Activated naive CD8-positive, alpha-beta T cell treated with anti-CD3 and anti-CD28 coated beads, Interleukin-2, amount 10 ng/mL, durations not matched to agents 7 days and 5 days (primary cell): ENCODE measurements at places on chromosomes 11 and 22. TPM values are rescaled to one million over a fixed set of nuclear protein-coding genes. Genes with fewer than 3 reads are reported as not detected.

Gene APOA1
- 0.45 TPM for total RNA-seq

- no peak for DNase-seq
Measured at GRCh38 chr11:61675826-61676225, 4.4 kb upstream of the DAGLA start.

DNA sequence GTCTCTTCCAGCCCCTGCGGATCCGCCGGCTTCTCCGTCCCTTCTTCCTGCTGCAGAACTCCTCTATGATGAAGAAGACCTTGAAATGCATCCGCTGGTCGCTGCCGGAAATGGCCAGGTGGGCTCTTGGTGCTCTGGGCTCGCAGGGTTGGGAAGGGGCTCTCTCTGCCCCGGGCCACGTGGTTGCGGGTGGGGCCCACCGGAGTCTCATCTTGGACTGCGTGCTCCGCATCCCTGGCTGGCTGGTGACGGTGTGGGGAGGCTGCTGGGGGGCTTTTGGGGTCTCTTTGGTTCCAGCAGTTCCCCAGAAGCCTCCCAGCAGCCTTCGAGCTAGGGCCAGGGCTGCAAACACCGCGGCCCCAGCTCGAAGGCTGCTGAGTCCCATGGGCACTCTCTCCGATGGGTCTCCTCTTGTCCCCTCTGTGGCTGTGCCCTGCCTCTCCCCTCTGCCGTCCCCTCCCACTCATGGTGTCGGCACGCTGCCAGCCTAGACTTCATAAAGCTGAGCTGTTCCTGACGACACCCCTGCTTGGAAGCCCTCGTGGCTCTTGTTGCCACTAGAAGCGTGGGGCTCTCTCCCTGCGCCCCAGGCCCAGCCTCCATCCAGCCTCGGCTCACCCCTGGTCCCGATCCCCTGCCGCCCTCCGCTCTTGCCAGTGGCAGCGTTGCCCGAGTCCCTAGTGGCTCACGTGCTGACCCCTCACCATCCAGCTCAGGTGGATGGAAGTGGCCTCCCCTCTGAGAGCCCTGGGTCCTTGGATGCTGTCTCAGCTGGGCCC is 14.3 kb downstream of the TPCN2 start:
- no peak for DNase-seq

DNA sequence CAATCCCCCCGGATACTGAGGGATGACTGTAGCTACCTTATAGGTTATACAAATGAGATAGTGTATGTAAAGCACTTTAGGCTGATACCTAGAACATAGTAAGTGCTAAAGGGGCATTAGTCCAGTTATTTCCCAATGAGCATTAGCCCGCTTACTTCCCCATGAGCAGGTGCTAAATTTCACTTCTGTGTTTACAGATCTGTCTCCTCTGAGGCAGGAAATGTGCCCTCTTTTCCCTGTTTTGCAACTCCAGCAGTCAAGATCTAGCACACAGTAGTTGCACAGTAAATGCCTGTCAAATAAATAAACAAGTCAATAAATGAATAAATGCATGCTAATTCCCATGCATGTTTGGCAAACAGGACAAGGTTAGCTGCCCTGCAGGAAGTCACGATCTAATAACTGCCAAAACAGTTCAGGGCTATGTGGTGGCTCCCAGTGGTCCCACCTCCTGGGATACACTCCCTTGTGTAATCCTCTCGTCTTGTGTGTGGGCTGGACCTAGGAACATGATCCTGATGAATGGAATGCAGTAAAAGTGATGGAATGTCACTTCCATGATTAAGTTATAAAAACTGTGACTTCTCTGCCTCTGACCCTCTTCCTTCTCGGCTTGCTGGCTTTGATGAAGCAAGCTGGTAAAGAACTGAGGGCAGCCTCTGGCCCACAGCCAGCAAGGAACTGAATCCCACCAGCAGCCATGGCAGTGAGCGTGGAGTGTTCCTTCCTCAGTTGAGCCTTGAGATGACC is 459.0 kb downstream of the SOX6 start:
- no peak for DNase-seq

GRCh38 chr11:124892146-124892545 is 5.5 kb downstream of the ROBO4 start:
- DNase-seq = no peak

DNA sequence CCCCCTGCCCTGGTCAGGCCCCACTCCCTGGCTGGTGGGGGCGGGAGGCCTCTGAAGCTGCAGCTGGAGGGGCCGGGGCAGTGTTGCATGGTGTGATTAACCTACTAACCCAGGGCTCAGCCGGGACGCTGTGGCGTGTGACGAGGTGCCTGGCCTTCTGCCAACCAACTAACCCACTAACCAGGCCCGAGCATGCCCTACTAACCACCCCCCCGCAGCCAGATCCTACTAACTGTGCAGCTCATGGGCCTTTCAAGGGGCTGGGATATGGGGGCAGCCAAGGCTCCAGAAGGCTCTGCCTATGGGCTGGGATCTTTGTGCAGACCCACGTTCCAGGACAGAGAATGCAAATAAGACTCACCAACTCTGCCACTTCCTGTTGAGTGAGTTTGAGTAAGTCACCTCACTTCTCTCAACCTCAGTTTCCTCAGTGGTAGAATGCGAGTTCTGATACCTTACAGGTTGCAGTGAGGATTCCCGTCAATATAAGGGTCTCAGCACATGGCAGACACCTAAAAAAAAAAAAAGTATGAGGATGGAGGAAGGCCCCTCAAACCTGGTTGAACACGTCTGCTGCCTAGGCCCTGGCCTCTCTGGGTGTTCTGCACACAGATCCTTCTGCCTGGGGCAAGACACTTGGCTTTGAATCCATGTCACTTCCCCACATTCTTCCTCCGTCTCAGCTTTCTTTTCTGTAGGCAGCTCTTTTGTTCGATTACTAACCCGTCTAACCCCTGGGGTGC is 14.1 kb downstream of the MIAT start:
- peak; percentile 77 for DNase-seq

Gene PTH
- total RNA-seq = not detected

Gene CYP2D6
- 3.7 TPM for total RNA-seq

DNA sequence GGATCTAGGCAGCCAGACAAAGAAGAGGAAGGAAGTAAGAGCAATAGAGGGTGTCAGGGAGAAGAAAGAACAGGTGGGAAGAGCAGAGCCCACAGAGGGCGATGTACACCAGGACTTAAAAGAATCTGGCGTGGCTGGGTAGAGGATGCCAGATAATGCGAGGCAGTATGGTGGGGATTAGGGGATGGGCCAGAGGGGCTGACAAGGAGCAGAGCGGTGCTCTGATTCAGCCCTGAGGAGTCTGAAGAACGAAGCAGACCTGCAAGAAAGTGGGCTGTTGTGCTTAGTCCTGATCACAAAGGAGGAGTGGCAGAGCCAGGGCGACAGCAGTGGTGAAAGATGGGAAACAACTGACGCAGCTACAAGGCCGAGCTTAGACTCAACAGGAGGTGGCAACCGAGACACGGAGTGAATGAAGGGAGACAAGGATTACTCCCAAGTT is 163.7 kb downstream of the LARGE1 start:
- DNase-seq = no peak

GRCh38 chr11:61925736-61926135 is 8.4 kb upstream of the RAB3IL1 start:
- DNase-seq = no peak

DNA sequence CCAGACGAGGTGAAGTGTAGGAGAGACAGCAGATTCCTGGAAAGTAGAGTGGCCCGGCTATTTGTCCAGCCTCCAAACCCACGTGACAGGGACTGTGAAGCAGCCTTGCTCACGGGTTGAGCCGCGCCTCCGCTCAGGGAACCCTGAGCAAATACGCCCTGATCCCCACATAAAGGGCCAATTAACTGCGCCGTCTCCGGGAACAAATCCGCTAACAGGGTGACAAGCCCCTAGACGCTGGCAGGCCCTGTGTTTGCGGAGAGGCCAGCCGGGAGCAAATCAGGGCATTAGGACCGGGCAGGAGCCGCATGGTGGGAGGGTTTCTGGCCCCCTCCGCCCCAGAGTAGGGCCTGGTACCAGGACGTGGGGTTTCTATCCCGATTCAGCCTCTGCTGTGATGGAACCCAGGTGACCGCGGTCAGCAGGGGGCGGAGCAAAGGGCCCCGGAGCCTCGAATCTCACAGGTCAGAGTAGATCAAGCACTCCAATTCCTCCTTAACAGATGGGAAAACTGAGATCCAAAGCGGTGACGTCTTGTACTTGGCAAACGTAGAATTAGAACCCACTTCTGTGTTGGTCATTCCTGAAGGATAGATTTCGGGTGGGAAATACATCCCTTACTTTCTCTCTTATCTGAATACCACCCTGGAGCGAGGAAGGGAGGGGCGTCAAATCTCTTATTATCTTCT is 2.0 kb upstream of the ROBO3 start:
- no peak for DNase-seq

Gene UPK3A
- not detected for total RNA-seq

Gene C22orf23
- total RNA-seq = not detected

- no peak for DNase-seq
Measured at GRCh38 chr22:23155831-23156230, 10.6 kb downstream of the RAB36 start.

Gene LUZP2
- not detected for total RNA-seq

DNA sequence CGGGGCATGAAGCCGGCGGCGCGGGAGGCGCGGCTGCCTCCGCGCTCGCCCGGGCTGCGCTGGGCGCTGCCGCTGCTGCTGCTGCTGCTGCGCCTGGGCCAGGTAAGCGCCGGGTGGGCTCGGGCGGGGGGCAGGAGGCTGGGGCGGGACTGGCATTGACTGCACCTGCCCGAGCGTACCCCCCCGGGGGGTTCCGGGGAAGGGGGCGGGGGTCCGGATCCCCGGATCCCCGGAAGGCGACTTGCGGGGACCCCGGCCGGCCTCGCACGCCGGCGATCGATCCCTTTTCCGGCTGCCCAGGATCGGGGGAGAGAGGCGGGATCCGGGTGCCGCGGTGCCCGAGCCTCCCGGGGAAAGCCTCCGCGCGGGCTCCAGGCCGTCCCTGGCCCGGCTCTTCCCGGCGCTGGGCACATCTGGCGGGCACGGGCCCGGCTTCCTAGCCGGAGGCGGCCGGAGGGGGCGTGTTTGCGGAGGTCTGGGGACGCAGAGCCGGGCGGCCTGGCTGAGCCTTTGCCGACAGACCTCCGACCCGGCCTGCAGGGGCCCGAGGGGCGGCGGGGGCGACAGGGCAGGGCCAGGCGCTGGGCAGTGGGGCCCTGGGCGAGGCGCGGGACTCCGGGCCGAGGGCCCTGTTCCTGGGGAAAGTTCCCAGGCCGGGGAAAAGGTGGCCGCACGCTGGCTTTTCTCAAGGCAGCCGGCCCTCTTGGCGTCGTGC is 705 bp downstream of the PTPRJ start:
- DNase-seq = no peak

- no peak for DNase-seq
Measured at GRCh38 chr11:85167038-85167437, 460.1 kb downstream of the DLG2 start.

GRCh38 chr11:810040-810567 is 337 bp downstream of the RPLP2 start:
- no peak for DNase-seq

- no peak for DNase-seq
Measured at GRCh38 chr11:22566293-22566692, 59.3 kb downstream of the FANCF start.

Gene GLYATL2
- not detected for total RNA-seq

- no peak for DNase-seq
Measured at GRCh38 chr11:69700278-69701140, 3.3 kb downstream of the FGF19 start.

DNA sequence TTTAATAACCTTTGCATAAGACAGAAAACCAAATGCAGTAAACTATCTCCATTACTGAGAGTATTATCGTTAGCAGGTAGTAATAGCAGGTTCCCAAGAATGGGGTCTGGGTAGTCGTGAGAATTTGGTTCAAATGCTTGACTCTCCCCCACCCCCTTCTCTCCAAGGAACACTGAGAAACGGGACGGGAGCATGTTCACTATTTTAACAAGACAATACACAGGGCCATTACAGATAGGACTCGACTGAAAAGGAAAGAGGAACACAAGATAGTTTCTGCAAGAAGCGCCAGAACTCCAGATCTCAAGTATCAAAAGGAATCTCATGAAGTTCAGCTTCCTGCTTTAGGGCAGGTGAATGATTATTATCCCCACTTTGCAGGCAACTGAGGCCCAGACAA is 27.0 kb downstream of the KMT5B start:
- no peak for DNase-seq

Gene MDK
- 6.9 TPM for total RNA-seq

Gene C11orf91
- total RNA-seq = not detected

DNA sequence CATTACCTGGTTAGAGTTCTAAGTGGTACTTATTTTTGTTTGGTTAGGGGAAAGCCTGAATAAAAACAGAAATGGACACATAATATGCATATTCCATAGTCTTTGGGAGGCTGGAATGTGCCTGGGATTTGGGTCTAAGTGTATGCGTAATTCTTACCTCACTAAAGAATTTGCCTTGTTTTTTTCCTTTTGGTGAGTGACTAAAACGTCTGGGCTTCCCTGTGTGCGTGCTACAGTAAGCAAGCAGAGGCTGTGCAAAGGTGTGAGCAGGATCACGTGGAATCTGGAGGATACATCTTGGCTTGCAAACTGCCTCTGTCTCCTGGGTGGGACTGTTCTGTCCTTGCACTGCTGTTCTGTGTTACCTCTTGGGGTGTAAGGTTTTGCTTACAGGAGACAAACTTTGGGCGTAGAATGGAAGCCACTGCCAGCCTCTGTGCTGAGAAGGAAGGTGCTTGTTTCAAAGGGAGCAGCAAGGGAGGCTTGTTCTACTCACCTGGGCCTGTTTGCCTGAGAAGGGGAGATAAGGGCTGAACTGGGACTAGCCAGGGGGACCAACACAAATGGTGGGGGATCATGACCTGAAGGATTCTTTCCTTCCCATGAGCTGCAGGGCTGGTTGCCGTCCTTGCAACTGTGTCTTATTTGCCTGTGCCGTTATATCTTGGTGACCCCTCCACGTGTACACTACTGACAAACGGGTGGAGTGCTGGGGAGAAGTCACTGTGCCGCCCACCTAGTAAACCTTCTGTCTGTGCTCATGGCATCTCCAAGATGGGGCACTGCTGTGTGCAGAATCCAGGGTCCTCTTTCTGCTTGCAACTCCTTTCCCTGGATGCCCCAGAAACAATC is 4.5 kb downstream of the NEAT1 start:
- DNase-seq = peak; percentile 51

DNA sequence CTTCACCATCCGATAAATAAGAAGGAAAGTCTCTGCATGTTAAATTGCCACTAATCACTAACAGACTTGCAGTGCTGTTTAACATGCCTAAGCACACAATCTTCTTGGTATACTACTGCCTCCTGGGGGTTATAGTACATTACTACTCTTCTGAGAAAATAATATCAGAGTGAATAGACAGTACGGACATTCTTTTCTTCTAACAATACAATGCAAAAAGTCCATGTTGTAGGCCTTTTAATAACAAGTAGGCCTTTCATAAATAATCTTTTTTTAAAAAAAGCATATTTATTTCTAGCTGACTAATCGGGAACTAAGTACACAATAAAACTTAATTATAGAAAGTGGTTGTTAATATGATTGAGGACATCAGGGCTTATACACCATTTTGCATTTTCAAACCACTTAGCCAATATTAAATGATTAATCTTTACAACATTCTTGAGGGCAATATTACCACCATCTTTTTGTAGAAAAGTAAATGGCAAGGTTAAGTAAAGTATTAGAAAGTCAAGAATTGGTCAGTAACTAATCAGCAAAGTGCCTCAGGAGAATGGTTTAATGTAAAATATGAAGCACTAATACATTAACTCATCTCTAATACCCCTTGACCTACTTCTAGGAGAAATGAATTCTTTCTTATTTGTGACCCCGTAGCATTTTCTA is 84.7 kb downstream of the TTC28 start:
- no peak for DNase-seq
